ENCODE measurements at places on chromosomes 5 and 9.

DNA sequence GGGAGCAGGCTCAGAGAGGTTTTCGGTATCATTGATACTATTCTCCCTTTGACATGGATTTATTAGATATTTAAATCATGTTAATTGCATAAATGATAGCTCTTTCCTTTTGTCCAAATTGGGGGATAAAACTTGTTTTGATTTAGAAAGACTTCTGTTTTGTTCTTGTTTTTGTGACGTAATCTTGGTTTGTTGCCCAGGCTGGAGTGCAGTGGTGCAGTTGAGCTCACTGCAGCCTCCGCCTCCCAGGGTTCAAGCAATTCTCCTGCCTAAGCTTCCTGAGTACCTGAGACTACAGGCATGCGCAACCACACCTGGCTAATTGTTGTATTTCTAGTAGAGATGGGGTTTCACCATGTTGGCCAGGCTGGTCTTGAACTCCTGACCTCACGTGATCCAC is 7.1 kb downstream of the MAT2B start:
- DNase-seq = no peak

DNA sequence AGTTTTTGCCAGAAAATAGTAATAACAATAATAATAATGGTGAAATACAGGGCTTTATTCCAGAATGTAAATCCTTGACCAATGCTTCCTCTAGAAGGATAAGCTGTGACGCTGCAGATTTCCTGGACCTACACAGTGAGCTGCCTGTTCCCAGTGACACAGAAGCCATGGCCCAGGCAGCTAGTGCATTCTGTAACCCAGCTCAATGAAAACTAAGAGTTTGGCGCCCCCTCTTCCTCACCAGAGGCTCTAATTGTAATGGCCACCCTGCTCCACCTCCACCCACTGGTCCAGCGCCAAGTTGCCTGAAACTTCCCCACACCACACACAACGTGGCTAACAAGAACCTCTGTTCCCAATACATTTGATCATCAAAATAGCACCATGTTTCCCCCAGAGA is 248.1 kb downstream of the CETN3 start:
- peak; percentile 4 for DNase-seq

DNA sequence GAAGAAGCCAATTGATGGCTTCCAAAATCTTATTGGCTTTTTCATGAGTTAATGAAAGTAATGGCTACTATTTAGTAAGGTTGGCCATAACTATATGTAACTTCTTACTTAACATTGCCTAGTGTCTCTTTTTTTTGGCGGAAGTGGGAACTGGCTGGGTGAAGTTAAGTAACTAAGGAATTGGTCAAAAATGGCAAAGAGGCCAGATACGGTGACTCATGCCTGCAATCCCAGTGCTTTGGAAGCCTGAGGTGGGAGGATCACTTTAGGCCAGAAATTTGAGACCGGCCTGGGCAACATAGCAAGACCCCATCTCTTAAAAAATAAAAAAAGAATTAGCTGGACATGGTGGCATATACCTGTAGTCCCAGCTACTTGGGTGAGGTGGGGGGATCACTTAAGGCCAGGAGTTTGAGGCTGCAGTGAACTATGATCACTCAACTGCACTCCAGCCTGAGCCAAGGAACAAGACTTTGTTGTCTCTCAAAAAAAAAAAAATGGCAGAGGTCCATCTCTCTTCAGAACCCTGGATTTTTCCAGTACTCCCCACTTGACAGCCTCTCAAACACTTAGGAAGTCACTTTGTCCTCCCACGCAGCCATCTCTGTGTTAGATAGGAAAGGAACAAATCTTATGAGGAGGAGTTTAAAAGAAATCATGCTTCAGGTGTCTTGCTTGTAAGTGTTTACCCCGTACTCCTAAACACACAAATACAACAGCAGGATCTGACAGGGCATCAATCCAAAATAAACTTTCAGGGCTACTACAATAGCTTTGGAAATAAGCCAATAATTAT is 75.7 kb downstream of the TEK start:
- no peak for DNase-seq

GRCh38 chr5:93454896-93455295 is 126.1 kb downstream of the NR2F1-AS1 start:
- no peak for DNase-seq

- no peak for DNase-seq
Observed at GRCh38 chr5:84372066-84372695, 12.5 kb downstream of the EDIL3 start.

DNA sequence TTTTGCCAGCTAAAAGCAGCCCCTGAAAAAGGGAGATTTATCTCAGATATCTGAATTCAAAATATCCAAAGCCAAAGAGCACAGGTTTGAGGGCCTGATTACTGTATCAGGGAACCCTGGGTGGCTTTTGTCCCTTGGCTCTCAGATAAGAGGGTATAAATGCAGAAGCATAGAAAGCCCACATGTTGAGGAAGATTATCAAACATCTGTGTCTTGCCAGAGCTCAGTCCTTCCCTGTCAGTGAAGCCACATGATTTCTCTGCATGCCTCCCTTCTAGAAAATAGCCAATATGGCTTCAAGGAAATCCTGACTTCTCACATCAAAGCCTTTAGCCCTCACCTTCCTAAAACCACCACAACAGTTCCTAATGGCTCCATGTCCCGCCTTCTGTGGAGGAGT is 408.0 kb upstream of the DMAC1 start:
- no peak for DNase-seq

GRCh38 chr9:79195879-79196278 is 375.9 kb upstream of the TLE4 start:
- DNase-seq = no peak

DNA sequence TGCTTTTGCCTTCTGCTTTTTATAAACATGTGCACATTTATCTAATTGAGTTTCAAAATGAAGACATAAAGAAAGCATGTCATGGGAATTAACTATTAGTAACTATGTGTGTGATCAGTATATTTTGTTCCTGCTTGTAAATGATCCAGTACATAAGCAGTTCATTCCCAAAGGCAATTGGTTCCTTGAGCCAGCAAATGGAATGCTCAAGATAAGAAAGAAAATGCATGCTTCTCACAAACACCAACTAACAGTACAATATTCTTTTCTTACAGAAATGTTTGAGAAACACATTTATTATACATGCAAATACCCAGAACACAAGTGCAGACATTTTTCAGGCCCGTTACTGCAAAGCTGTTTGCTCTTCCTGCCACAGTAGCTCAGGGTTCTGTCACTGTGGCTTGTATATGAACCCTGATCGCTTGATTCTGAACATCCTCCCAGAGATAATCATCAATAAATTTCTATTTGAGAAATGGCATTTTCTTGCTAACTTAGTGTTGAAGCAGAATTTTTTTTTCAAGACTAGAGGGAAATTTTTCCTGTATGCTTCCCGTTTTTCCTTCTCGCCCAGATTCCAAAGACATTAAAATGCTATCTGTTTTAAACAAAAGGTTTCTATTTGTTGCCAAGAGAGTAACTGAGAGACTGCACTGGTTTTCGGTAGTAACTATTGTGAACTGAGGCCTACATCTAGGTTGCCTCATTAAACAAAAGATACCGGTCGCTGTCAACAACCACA is 1.9 kb downstream of the GNAQ start:
- no peak for DNase-seq

DNA sequence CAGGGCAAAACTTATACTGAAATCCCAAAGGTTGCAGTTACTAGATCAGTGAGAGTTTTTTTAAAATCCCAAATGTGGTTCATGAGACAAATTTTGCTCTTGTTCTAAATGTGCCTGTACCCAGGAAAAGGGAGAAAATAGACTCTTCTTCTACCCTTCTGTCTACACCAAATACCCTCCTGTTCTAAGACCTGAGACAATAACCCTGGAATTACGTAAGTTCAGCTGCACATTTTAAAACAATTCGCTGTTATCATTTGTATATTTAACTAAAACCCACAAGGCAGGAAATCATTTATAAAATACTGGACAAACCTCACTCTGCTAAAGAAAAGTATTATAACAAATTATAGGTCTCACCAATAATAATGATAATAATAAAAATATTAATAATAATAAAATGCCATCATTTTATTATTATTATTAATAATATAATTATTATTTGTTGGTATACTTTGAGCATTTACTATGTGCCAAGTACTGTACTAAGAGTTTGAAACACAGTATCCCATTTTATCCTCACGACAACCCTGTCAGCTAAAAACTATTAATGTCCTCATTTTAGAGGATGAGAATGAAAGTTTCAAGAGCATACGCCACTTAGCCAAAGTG is 49.8 kb upstream of the AFAP1L1 start:
- DNase-seq = no peak

DNA sequence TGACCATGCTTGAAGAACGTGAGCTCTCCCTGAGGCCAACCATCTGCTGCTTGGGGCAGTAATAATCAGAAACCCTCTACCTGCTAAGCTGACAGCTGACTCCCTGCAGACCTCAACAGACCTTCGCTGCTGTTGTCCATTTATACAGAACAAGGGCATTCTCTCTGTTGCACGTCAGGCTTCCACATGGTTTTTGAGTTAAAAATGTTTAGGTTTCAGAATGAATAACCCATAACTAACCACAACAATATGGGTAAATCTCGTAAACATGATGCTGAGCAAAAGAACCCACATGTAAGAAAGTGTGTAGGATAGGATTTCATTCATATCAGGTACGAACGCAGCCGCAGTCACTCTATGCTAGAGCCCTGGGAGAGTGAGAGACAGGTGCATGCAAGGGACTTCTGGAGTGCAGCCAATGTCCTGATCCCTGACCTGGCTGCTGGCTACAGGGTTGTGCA is 348.5 kb downstream of the MED10 start:
- no peak for DNase-seq

DNA sequence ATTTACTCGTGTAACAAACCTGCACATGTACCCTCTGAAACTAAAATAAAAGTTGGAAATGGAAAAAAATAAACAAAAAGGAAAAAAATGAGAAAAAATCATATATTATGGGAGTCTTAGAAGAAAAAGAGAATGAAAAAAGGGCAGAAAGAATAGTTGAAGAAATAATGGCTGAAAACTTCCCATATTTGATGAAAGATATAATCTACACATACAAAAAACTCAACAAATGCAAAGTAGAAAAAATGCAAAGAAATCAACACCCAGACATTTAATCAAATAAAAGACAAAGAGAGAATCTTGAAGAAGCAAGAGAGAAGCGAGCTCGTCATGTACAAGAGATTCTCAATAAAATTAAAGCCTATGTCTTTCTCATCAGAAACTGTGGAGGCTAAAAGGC is 73.8 kb downstream of the SLC25A46 start:
- no peak for DNase-seq

GRCh38 chr9:73753171-73753570 is 601.5 kb downstream of the ANXA1 start:
- no peak for DNase-seq

DNA sequence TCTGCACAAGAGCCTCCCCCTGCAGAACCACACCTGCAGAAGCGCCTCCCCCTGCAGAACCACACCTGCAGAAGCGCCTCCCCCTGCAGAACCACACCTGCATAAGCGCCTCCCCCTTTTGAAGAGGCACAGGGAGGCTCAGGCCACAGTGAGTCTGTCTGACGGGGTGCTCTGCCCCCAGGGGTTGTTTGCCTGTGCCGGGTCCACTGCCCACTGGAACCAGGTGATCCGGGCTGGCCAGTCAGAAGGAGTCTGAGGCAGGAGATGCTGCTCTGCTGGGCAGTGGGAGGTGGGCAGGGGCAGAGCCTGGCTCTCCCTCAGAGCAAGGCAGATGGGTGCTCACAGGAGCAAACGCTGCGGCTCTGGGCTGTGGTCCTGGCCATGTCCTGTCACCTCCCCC is 60.8 kb upstream of the RNU6ATAC start:
- no peak for DNase-seq

DNA sequence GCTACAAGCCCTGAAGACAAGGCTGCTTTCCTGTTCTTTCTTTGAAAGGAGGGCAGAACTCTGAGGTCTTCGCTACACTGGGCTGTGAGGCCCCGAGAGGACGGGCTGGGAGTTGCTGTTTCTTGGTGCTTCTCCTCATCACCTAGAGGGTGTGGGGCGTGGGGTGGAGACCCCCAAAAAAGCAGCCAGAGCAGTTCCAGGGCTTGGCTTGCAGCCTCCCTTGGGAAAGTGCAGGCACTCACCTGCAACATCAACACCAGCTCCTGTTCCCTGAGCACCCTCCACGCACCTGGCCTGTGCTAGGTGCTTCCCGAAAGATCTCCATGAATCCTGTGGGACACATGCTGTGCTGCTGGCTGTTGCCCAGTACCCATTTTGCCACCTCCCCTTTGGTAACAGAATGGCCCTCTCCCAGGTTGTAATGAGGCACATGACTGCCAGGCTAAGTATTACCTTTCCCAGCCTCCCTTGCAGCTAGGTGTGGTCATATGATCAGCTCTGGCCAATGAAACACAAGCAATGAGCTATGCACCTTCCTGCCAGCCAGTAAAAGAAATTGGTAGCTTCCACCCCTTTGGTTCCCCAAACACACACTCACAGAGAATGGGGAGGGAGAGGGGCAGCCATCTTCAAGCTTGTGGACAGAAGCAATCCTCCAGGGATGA is 146.0 kb downstream of the C9orf50 start:
- DNase-seq = no peak

DNA sequence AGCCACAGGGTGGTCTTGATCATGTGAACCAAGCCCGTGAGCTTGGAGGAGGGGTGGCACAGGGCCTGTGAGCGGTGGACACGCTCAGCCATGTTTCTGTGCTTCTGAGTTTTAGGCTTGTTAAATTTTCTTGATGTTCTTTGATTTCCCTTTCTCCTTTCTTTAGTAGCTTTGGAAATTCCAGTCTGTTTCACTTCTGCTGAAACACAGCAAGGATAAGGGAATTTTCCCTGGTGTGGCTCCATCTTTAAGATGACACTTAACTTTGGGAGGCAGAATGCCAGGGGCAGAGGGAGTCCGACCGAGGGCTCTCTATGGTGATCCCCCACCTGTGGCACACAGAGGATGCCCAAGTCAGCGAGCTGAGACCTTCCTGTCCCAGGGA is 29.7 kb upstream of the BASP1 start:
- DNase-seq = no peak
